ENCODE measurements at places on chromosomes 4 and X.
A peak's percentile ranks its signal among the peaks of the same experiment; 100 is the strongest.

- H3K4me1 ChIP-seq: no peaks in the 10 kb centered on the region
- peaks cover 4% of the 10 kb centered on the region for H3K27me3 ChIP-seq
- H3K36me3 ChIP-seq: no peaks in the 10 kb centered on the region
- H3K27ac ChIP-seq: no peak overlapping the region
Observed at GRCh38 chr4:43607827-43608461, 715.4 kb downstream of the GRXCR1 start.

GRCh38 chr4:146282657-146283056, 68.3 kb downstream of the REELD1 start:
- H3K27ac ChIP-seq: no peak overlapping the region
- H3K4me3 ChIP-seq: no peak overlapping the region
- H3K36me3 ChIP-seq: no peaks in the 10 kb centered on the region
- no peak for DNase-seq
- no peaks in the 10 kb centered on the region for H3K27me3 ChIP-seq
- no peaks in the 10 kb centered on the region for H3K4me1 ChIP-seq

GRCh38 chrX:31200430-31200829, 128.6 kb upstream of the FTHL17 start:
- no peaks in the 10 kb centered on the region for H3K27me3 ChIP-seq
- peaks cover 37% of the 10 kb centered on the region for H3K36me3 ChIP-seq
- no peak for DNase-seq
- H3K4me1 ChIP-seq: no peaks in the 10 kb centered on the region

DNA sequence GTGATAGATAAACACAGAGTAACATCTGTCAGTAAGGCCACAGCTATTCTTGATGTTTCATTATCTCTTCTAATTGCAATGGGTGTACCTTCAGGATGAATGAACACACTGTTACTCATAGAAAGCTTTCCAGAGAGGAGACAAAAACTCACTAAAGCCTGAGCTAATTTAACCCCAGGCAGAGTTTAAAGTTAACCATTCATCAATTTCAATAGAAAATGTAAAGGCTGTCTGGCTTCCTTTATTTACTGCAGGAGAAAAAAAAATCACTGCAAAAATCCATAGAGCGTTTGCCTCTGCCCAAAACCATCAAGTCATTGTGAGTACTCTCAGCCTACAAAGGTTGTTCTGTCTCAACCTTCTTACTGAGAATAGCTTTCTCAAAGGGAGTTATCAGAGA, 376.9 kb downstream of the PPP4R3C start:
- DNase-seq: no peak
- H3K36me3 ChIP-seq: no peaks in the 10 kb centered on the region
- H3K4me1 ChIP-seq: peaks cover 4% of the 10 kb centered on the region
- peaks cover 2% of the 10 kb centered on the region for H3K27me3 ChIP-seq

GRCh38 chr4:143183513-143184216, 1.1 kb upstream of the USP38 start:
- H3K27me3 ChIP-seq: no peaks in the 10 kb centered on the region
- peaks cover 16% of the 10 kb centered on the region for H3K36me3 ChIP-seq
- no peak for DNase-seq
- H3K4me3 ChIP-seq: peak overlapping the region; percentile 89
- peaks cover 50% of the 10 kb centered on the region for H3K4me1 ChIP-seq
- peak overlapping the region; percentile 97 for H3K27ac ChIP-seq

DNA sequence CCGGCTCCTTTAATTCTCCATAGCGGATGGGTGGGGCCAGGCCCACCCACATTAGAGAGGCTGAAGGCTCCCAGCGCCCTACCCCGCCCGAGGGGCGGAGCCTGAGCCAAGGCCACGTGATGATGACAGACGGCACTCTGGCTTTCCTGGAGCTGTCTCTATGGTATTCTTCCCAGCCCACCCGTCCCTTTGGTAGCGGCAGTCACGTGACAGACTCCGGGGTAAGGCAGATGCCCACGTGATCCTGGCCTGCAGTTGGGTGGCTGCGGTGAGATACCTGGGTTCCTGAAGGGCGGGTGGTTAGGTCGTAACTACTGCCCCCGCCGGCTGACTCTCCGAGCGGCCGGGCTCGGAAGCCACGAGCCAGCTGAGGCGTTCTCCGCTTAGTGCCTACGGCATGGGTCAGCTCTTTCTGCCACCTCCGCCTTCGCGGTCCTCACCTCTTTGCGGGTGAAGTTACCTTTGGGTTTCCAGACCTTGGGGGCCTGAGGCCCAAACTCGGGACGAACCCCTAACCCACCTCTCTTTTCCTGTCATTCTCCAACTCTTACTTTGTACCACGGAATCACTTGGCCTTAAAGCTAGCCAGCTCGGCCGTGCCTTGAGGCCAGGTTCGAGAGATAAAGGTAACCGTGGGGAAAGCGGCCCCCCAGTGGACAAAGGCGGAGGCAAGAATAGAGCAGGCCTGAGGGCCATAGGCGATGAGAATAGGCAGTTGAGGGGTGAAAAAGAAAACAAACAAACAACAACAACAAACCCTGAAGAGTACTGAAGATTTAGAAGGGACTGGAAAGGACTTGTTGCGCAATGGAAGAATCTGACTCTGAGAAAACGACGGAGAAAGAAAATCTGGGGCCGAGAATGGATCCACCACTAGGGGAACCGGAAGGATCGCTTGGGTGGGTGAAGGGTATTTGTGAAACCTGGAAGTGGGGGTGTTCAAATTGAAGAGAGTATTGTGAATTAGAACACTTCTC, at the start of gene RRAGB:
Gene RRAGB (plus strand): TSS at position 229 of the 977 bp plus-strand sequence. CDS start 579 bp downstream, at position 808.
- peaks cover 22% of the 10 kb centered on the region for H3K36me3 ChIP-seq
- peak; percentile 83 for DNase-seq
- H3K4me1 ChIP-seq: peaks cover 15% of the 10 kb centered on the region
- H3K4me3 ChIP-seq: peak within 1 kb of the TSS; percentile 89
- H3K27ac ChIP-seq: peak within 1 kb of the TSS; percentile 94
- peaks cover 3% of the 10 kb centered on the region for H3K27me3 ChIP-seq

DNA sequence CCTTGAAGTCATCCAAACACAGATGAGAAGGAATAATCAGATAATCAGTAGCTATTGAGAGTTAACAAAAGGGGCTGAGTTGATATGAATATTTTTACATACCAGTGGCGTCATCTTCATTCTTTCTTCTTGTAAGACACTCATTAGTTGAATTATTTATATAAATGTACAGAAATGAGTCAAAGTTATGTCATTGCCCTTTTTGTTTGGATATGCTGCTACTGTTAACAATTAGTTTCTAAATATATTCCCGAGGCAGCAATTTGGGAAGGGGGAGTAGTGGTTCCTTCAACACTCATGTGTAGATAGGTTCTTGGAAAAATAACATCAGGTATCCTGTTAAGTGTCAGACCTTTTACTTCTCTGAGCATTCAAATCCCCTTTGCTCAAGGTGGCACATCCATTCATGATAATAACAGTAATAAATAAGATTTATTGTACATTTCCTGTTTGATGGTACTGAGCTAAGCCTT, 436.6 kb downstream of the SPRY1 start:
- H3K36me3 ChIP-seq: peaks cover 13% of the 10 kb centered on the region
- no peak for DNase-seq
- H3K4me1 ChIP-seq: peaks cover 31% of the 10 kb centered on the region
- H3K27ac ChIP-seq: no peak overlapping the region

GRCh38 chrX:8783097-8783713, 18.0 kb downstream of the FAM9A start:
- no peaks in the 10 kb centered on the region for H3K4me1 ChIP-seq
- peak; percentile 14 for DNase-seq
- no peak overlapping the region for H3K4me3 ChIP-seq
- H3K27me3 ChIP-seq: peaks cover 3% of the 10 kb centered on the region
- no peak overlapping the region for H3K27ac ChIP-seq

DNA sequence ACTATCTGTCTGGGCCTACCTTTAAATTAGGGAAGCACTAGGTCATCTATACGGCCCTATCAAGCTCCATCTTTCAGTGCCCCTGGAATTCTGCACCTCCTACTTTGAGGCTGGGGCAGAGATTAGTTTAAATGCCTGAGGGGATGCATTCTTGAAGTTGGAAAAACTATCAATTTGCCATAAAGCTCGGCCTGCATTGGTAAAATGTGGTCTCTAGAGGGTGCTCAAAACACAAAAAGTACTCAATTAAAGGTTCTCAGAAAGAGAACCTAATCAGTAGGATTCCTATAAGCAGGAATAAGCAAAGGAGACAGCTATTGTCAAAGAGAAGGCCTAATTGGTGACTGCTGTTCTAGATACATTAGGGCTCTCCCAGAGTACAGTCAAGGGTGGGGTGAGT, 111.7 kb downstream of the AMER1 start:
- no peaks in the 10 kb centered on the region for H3K36me3 ChIP-seq
- H3K4me1 ChIP-seq: peaks cover 6% of the 10 kb centered on the region
- H3K4me3 ChIP-seq: no peak overlapping the region

GRCh38 chr4:186932631-186933187, 209.1 kb upstream of the FAT1 start:
- DNase-seq: no peak
- H3K27me3 ChIP-seq: no peaks in the 10 kb centered on the region
- H3K27ac ChIP-seq: peak overlapping the region; percentile 39
- H3K36me3 ChIP-seq: peaks cover 5% of the 10 kb centered on the region
- no peak overlapping the region for H3K4me3 ChIP-seq
